ENCODE measurements at places on chromosomes 12 and 14.
A peak's percentile ranks its signal among the peaks of the same experiment; 100 is the strongest.

DNA sequence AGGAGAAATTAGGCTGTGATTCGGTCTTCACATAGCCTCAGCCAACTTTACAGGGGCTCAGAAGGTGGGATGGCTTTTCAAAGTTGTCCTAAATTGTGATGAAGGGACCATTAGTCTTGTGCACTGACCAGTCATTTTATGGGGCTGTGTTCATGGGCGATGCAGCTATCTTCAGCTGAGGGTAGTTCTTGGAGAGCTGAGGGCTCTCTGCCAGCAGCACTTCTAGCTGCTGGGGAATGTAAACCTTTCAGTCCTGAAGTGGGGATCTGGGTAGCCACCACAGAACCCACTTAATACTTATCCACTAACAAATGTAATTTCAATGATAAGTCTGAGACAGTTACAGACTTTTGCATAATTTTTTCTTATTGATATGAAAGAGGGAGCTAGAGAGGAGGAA, 270.6 kb downstream of the AEBP2 start:
- DNase-seq: no peak

DNA sequence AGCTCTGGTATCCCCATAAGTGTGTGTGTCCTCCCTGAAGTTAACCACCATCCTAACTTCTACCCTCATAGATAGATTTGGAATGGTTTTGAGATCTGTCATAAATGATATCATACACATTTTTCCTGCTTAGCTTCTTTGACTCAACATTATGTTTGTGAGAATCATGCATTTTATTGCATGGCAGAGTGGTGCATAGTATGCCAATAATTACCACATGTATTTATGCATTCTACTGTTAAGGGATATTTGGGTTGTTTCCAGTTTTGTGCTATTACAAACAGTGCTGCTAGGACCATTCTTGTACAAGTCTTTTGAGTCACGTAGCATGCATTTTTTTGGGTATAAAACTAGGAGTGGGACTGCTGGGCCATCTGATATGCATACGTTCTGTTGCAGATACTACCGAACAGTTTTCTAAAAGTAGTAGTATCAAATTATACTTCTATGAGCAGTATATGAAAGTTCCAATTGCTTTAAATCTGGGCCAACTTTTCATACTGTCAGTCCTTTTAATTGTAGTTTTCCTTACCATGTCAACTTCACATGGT, 13.4 kb downstream of the GRIP1 start:
- no peak for DNase-seq

DNA sequence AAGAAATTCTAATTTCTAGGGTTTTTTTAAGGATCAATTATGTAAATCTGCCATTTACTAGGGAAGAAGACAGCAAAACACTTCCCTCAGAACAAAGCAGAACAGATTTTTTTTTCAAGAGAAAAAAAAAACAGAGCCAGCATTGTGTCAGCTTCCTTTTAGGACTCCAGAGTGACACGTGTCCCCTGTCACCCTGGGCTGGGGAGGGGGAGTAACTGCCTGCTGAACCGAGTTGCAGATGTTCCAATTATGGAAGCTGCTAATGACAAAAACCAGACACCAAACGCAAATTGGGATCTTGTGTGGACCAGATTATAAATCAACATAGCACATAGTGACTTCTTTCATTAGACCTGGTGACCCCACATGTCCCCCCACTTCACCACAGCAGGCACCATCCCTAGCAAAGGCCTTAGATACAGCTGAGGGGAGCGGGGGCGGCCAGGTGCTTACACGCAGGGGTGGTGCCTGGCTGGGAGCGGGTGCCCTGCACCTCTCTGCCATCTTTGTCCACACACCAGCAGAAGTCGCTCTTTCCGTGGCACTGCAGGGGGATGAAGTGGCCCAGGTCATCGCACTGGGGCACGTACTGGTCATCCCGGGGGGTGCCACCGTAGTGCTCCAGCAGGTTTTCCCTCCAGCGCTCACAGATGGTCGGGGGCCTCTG, 25.4 kb downstream of the RTRAF start:
- DNase-seq: no peak

DNA sequence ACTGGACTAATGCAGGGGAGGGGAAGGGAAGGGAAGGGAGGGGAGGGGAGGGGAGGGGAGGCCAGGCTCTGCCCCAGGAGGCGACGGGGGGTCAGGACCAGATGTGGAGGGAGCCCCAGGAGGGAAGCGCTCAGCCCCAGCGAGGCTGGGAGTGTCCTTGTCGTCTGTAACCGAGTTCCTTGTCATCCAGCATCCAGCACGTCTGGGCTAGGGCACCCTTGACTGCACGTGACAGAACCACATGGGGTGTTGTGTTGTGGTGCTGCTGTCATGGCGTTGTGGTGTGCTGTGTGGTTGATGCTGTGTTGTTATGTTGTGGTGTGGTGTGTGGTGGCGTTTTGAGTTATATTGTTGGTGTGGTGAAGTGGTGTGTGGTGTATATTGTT, 28.4 kb upstream of the SFSWAP start:
- DNase-seq: no peak

DNA sequence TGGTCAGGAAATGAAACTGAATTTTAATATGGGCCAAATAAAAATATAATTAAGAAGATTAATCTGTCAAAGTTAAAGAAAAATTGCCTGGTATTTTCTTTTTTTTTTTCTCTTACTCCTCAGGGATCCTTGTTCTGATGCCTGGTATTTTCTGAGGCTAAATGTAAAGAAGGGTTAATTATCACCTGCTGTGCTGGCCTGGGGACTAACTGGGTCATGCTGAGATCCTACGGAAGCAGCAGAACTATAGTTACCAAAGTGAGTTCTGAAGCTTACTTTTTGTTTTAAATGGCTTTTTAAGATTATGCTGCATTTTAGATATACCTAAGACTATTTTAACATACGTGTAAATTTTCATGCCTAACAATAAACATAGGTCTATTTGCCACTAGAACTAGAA, 23.3 kb downstream of the ZC2HC1C start:
- no peak for DNase-seq

DNA sequence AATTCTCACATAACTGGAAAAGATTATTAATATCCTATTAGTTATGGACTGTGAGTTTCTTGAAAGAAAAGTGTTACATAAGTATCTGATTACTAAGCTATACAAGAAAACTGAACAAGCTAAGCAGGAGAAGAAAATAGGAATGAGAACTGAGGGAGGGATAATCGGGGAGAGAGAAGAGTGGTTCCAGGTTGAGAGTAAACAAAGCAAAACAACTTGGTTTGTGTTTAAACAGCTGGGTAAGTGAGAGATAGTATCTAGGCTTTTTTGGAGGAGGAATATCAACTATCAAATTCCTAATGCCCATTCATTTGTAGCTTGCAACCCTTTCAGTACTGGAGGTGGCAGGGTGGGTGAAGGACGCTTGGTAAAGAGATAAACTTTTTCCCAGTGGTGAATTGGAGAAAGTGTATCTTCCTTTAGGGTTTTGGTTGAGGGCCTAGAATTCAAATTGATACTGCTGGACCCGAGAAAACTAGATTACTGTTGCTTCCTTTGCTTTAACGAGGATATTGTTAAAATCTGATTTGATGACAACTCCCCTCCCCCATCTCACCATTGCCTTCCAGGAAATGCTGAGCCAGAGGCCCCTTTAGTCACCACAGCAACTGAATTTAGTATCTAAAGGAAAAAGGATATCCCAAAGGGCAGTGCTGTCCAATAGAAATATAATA, 2.0 kb upstream of the SLC2A3 start:
- DNase-seq: peak; percentile 35

DNA sequence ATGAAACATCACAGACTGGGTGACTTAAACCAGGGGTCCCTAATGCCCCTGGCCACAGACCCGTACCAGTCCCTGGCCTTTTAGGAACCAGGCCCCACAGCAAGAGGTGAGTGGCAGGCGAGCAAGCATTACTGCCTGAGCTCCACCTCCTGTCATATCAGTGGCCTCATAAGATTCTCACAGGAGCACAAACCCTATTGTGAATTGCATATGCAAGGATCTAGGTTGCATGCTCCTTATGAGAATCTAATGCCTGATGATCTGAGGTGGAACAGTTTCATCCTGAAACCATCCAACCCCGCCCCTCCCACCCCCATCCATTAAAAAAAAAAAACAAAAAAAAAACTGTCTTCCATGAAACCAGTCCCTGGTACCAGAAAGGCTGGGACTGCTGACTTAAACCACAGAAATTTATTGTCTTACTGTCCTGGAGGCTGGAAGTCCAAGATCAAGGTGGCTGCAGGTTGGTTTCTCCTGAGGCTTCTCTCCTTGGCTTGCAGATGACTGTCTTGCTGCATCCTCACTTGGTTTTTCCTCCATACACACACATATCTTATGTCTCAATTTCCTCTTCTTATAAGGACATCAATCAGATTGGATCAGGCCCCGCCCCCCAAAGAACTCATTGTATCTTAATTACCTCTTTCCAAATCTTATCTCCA, 235.9 kb downstream of the CHST11 start:
- no peak for DNase-seq

DNA sequence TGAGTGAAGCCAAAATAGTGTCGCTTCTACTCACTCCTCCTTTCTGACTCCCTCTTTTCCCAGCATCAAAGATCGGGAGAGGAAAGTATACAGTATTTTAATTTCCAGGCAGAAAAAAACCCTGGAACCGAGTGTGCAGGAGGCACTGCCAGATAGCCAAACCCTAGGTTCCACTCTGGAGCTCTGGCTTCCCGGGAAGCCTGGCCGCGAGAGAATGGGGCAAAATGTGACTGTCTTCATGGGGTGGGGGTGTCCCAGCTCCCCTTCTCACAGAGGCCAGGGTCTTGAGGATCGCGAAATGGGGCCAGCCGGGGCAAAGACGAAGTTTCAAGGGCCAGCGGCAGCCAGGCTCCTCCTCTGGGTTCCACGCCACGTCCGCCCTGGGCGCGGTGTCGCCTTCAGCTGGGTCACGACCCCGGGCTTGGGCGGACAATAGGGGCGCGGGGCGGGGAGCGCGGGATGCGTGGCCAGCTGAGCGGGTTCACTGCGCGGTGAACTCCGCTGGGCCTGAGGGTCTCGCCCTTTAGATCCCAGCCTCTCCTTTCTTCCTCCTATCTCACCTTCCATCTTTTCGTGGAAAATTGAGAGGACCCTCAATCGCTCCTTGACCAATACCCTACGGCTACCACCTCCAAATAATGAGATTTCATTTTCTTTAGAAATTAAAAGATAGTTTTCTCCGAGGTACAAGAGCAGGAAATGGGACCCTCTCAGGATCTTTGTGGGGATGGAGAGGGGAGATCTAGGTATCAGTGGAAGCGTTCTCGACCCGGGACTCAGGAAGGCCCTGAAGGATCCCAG, 6.7 kb downstream of the HOXC4 start:
- DNase-seq: no peak

DNA sequence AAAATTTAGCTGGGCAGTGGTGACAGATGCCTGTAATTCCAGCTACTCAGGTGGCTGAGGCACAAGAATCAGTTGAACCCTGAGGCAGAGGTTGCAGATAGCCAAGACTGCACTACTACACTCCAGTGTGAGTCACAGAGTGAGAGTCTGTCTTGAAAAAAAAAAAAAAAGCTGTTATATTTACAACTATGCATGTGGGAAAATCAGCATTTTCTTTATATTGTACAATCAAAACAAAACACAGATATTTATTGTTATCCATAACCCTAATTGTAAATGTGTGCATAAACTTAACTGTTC, 12.5 kb downstream of the C1R start:
- no peak for DNase-seq

DNA sequence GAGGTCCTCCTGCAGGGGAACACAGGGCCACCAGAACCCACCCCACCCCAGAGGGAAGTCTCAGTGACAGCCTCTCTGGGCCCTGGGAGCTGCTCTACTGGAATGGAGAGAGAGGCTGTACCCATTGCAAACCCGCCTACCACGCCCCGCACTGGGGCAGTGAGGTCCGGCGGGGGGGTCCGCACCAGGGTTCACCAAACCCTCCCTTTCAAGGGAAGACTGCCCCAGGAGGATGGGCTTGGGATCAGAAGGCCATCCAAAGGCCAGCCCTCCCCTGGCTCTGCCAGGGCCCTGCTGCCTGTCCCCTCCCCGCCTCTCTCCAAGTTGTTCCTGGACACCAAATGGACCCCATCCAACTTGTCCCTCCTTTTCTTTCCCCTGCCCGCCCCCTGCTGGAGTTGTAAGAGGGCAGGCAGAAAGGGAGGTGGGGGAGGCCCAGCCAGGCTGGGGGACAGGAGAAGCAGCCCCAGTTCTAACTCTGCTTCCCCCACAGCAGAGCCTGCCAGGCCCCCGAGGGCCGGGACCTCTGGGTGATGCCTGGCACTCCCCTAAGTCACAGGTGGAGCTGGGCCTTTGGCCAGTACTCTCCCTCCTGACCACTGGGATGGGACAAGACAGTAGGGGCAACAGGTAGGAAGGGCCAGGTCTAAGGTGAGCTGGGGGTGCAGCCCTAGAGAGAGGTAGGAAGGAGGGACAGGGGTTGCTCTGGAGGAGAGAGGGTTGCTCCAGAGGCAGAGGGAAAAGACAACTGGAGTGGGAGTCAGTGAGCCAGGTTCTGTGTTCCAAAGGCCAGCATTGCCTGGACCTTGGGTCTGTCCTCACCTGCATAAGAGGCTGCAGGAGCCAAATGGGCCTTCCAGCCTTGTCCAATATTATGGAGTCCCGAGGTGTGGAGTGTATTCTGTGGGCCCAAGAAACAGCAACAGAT, 3.2 kb upstream of the DIO3 start:
- no peak for DNase-seq

DNA sequence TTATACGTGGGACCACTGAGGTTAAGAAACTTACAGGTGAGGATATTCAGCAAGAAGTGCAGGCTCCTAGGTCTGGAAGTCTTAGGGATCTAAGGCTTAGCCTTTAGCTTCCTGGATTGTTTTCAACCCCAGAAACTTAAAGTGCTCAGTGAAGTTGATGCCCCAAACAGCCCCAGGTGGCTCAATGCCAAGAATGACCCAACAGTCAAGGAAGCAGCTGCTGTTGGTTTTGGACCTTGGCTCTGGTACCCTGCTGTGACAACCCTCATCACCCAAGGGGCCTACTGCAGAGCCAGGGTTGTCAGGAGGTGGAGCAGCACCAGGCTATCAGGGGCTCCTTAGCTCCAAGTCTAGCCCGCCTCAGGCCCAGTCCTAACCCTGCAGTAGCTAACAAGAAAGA, 36.8 kb downstream of the VDR start:
- no peak for DNase-seq

- no peak for DNase-seq
Measured at GRCh38 chr12:111766608-111767361, at the start of gene ALDH2. ALDH2 (plus strand) TSS chr12:111766933; CDS start chr12:111766983, 50 bp downstream.

DNA sequence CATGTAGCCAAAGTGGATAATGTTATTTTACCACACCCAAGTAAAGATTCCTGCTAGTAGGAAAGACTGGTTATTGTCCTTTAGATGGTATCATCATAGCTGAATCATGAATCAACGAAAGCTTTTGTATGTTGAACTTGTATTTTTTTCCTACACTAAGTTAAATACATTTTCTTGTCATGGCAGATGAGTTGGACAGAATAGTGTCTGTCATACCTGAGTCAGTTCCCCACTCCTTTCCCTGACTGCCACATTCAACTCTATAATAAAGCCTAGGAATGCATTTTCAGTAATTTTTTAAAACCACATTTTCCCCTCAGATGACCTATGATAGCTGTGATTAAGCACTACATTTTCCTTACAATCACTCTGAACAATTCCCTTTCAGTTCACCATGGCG, 9.3 kb upstream of the PTHLH start:
- no peak for DNase-seq

GRCh38 chr12:106493531-106493930, 89.3 kb upstream of the RFX4 start:
- DNase-seq: no peak
